CD4-positive, alpha-beta T cell (primary cell): ENCODE measurements at places on chromosomes 11 and 22. TPM values are rescaled to one million over a fixed set of nuclear protein-coding genes. Genes with fewer than 3 reads are reported as not detected.

The SCARF2 gene
- 3.1 TPM for total RNA-seq

The PAX6 gene
- total RNA-seq: not detected

DNA sequence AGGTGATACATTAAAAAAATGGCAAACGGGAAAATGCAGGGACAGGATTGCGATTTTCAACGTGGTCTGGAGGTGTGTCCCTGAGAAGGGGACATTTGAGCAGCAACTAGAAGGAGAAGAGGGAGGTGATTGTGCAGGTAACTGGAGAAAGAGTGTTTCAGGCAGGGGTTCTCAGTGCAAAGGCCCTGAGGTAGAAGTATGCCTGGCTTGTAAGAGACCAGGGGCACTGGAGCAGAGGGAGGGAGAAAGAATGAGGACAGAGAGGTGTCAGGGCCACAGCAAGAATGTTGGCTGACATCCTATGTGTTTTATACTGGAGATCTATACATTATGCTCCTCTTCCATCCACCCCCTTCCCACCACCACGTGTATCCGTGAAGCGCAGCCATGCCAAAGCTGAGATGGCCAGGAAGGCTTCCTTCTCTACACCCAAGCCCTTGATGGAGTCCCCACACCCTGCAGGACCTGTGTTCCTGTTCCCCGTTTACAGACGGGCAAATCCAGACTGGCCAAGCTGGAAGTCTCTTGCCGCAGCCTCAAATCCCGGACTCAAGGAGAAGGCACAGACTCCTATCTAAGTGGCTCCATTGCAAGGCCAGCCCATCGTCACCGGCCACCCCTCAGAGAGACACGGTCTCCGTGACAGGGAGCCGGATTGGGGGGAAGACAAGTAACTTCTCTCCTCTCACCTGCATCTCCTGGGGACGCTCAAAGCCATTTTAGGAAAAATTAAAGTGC is 416.1 kb downstream of the MN1 start:
- no peak overlapping the region for H3K27ac ChIP-seq
- no peaks in the 10 kb centered on the region for H3K27me3 ChIP-seq
- no peaks in the 10 kb centered on the region for H3K4me1 ChIP-seq
- no peak overlapping the region for H3K4me3 ChIP-seq
- H3K36me3 ChIP-seq: no peaks in the 10 kb centered on the region
- no peak for DNase-seq

The OR51A7 gene
- total RNA-seq: not detected

The POTEH gene
- not detected for total RNA-seq
